ENCODE measurements at places on chromosomes 7 and 10.

DNA sequence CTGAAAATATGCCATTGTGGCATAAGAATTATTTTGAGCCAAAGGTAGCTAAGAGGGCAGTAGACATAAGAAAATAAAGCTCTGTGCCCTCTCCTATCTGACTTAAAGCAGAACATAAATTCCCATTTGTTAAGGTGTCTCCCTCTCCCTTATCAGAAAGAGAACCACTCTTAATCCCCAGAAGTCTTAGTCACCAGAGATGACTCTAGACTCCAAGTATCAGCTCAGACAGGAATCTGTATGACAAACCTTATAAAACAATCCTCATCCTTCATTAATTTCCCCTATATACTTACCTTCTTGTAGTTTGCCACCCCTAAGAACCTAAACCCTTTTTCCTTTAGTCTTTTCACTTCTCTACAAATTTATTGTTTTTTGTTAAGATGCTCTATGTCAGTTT is 21.8 kb upstream of the PIP4K2A start:
- no peak for DNase-seq

DNA sequence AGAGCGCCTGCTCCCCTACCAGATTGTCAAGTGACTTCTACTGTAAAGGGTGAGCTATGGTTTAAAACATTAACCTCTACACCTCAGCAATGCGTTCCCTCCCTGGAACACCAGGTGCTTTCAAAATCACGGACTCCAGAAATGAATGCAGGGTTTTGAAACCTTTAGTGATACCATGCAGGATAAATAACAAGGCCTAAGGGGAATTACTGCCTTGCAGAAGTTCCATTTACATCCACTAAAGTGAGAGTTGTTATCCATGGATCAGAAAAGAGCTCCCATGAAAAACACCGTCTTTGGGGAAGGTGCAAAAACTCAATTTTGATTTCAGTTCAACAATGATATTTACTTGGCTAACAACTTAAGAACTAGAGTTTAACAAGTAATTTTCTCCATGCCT is 4.0 kb downstream of the FZD8 start:
- DNase-seq = no peak

DNA sequence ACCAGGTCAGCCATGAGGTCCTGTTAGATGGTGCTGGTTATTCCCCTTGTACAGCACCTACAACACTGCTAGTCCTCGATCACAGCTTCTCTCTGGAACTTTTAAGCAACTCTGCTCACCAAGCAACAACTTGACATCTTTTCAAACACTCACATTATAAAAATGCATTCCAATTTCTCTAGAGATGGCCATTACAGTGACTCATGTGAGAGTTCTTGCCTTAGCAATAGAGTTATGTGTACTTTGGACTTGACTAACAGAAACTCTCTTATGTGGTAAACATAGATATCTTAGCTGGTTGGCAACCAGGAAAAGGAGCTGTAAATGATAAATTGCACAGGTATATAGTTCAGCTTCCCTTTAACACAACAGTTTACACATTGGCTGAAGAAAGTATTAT is 122.2 kb downstream of the PDE1C start:
- no peak for DNase-seq

DNA sequence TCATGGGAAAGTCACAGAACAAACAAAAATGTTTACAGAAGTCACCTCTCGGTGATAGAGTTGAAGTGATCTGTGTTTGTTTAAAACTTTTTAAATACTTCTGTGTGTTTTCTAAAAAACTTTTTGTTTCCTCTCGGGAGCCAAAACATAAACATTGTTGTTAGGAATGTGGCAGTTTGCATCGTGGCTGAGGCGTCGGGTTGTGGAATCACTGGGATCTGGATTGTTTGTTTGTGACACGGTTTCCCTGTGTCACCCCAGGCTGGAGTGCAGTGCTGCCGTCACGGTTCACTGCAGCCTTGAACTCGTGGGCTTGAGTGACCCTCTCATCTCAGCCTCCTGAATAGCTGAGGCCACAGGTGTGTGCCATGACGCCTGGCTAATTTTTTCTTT is 29.0 kb upstream of the SUN1 start:
- DNase-seq = no peak

DNA sequence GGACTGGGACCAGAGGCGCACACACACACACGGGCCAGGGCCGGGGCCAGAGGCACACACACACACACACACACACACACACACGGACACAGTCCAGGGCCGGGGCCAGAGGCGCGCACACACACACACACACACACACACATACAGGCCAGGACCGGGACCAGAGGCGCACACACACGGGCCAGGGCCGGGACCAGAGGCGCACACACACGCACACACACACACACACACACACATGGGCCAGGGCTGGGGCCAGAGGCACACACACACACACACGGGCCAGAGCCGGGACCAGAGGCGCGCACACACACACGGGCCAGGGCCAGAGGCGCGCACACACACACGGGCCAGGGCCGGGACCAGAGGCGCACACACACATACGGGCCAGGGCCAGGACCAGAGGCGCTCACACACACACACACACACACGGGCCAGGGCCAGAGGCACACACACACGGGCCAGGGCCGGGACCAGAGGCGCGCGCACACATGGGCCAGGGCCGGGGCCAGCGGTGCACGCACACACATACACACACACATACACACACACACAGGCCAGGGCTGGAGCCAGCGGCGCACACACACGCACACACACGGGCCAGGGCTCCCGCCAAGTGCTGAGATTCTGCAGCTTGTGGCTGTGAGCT is 268.8 kb downstream of the ELFN1 start:
- DNase-seq = no peak

DNA sequence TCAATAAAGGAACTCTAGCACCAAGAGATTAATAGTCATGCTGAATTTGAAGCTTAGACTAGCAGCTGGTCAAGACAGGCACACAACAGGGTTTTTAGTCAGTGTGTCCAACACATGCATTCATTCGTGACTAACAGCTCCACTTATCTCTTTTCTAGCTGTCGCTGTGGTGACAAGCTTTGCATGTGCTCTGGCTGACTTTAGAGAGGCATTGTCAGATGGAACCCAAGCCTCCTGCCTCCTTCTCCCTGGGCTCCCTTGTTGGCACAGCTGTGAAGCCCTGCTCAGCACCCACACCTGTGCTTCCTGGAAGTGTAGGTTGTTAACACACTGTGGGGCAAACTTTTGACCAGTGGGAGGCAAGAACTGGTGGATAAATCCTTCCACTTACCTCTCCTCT is 9.8 kb upstream of the AGK start:
- no peak for DNase-seq

GRCh38 chr10:19117438-19117837 is 68.8 kb downstream of the MALRD1 start:
- DNase-seq = no peak

DNA sequence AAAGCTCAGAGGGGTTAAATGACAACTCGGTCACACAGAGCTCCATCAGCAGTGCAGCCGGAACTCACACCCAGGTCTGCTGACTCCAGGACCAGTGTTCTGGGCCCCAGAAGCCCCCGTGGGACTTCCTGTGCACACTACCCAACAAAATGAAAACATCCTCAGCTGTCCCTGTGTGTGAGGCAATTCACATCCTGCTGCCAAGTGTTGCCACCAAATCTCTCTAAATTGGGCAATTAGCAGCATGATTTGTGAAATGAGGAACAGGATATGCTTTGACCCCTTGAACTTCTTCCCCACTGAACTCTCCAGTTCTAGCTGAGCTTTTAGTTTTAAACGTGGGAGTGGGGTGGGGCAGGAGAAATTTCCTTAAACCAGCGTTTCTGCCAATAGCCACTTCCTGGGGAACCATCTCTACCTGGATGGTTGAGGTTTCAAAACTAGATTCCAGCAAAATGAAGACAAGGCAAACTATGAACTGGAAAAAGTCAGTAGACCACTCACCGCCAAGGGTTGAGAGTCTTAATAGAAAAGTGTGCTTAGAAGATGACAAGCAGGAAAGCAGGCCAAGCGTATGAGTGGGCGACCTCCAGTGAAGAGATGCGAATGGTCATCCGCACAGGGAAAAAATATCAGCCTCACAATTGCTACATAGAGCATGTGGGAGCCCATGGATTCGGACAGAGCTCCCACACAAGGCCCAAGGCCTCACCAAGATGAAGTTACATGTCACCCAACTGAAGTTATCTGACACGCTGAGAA is 51.9 kb upstream of the CHST15 start:
- DNase-seq = no peak

DNA sequence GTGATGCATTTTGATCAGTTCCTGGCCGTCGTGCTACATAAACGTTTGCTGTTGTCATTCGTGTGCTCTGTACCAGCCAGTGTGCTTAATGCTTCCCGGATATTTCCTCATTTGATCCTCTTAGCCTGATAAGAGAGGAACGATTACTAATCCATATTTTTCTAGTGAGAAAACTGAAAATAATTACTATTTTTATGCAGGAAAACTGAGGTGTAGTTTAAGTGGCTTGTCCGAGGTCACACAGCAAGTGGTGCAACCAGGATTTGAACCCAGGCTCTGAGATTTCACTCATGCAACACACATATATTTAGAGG is 650 bp upstream of the SORBS1 start:
- DNase-seq = no peak

Measured in stimulated activated CD4-positive, alpha-beta T cell treated with anti-CD3 and anti-CD28 coated beads, Interleukin-12 subunit alpha, Interleukin-12 subunit beta, amount 100 ng/mL, for 48 hours (primary cell).